ENCODE measurements at places on chromosomes 1 and 21.

DNA sequence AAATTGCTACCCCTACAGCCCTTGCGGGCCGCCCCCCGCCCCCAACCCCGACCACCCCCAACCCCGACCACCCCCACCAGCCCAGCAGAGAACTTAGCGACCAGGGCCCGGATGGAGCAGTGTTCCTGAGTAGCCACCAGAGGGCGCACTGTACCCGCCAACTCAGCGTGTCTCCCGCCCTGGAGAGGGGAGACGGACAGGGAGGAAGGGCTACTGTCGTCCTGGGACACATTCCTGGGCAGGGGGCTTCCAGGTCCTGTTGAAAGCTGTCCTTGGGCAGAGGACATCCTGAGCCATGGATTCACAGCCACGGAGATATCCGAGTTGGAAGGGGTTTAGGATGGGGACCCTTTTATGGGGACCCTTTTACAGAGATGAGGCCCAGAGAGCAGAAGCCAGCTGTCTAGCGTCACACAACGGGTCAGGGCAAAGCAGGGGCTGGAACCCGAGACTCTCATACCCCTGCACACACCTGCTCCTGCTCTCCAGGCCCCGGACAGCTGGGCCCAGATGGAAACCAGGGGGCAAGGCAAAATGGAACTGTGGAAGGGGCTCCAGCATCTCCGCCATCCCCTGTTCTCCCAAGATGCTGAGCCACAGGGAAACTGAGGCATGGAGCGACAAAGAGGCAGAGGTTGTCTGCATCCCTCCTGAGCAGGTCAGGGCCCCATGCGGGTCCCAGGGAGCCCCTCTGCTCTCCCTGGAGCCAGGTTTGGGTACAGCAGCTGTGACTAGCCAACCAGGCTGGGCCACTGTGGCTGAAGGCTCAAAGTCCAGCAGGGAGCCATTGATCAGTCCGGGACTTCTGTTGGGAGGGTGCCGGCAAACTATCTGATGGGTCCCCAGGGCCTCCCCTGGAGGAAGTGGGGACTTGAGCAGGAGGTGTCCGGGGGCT lies 25.0 kb upstream of the LAPTM5 start:
- DNase-seq: no peak

DNA sequence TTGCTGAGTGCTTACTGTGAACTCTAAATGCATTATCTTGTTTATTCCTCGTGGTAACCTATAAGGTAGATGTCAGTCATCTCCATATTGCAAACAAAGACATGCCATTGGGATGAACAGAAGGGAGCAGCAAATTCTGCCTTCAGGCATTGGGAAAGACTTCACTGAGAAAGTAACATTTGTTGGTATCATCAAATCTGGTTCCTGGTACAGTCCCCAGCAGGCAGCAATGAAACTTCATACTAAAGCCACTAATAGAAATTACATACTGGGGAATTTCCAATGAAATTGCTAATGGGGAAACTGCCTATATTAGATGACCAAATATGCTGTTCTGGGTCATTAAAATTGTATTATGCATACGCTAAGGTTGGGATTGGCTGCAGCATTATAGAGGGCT lies 47.3 kb upstream of the ST6GALNAC5 start:
- no peak for DNase-seq

- no peak for DNase-seq
These were observed 66.1 kb downstream of the SKI start for GRCh38 chr1:2294033-2294724.

DNA sequence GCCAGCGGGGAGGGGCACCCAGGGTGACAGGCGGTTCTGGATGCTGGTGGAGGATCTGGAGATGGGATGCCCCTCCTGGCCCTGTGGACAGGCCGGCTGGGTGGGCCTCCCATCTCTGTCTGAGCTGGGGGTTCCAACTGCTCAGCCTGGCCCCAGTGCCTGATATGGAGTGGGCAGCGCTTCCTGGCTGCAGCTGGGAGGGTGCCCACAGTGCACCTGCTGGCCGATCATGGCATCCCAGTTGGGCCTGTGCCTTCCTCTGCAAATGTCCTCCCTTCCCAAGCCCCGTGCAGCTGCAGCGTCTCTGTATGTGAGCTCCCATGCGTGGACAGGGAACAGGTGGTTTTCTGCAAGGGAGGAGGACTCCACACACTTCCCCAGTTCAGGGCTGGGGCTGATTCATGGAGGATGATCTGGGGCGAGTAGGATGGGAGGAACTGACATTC lies 2.1 kb downstream of the PFKL start:
- no peak for DNase-seq

DNA sequence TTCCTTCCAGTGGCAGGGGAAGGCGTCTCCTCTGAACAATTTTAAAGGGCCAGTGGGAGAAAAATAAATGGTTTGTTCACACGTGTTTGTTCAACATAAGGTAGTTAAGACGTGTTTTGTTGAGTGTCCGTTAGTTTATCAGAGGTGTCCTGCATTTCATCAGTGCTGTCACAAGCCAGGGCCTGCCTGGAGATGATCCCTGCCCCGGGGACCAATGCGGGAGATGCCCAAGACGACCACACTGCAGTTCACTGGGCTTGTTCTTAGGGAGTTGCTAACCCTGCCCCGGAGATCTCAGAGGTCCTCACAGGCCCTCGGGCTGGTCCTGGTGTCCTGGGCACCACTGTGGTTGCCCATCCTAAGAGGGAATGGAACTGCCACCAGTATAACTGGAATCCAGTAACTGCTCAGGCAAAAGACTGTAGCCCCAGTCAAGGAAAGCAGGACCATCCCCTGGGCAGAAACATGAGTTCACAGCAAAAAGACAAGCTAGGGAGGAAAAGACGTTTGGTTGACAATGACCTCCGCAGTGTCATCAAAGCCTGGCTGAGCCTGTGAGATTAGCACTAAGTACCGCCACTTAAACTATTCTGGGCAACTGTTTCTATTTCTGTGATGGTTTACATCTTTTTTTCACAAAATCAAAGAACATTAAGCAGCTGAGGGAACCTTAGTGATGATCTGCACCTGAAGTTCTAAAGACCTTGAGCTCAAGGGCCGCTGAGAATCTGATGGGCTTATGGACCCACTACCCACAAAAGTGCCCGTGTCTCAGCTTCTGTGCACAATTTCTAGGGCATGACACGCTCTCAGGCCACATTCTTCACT lies 44.9 kb upstream of the LIN9 start:
- DNase-seq: no peak

- no peak for DNase-seq
These were observed 16.9 kb downstream of the TCEANC2 start for GRCh38 chr1:54070171-54070837.

DNA sequence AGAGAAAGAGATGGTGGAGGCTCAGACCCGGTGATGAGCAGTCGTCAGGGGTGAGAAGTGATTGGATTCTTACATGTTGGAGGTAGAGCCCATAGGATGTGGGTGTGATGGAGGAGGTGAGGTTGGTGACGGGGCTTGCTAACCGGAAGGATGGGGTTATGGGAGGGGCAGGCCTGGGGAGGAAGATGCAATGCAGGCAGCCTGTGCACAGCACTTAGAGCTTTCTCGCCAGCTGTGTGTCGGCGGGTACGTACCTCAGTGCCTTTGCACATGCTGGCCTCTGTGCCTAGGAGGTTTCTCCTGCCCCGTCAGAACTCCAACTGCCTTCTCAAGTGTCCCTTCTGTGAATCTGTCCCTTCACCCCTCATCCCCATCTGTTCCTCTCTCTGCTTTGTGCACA lies 2.9 kb upstream of the BSND start:
- no peak for DNase-seq

- no peak for DNase-seq
These were observed 102.0 kb downstream of the TGFB2 start for GRCh38 chr1:218447010-218447689.

- DNase-seq: no peak
These were observed 391.0 kb downstream of the OMA1 start for GRCh38 chr1:58155418-58156123.

- DNase-seq: no peak
These were observed 82.8 kb upstream of the LRRC8D start for GRCh38 chr1:89737985-89738510.

GRCh38 chr1:47951026-47951425 lies 46.2 kb downstream of the TRABD2B start:
- DNase-seq: no peak

DNA sequence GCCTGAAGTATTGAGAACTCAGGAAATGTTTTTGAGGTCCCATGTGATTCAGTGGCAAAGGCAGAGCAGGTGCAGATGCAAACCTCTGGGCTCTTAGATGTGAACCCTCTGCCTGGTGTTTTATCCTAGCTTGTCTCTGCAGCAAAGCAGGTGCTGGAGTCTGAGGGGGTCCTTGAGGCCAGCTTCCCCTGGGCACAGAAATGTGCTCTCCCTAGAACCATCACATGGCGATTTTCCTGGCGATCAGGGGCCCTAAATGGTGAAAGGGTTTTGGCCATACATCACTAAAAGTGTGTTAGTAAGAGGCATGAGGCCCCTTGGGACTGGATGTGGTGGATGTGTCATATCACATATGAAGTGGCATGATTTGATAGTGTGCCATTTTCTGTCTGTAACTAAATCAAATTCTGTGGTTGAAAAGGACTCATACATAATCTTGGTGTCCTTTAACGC lies 144.8 kb downstream of the ST6GALNAC3 start:
- no peak for DNase-seq

- DNase-seq: no peak
These were observed 397.4 kb downstream of the PTPRU start for GRCh38 chr1:29633771-29634170.

GRCh38 chr1:216927633-216928032 lies 204.4 kb upstream of the ESRRG start:
- no peak for DNase-seq

GRCh38 chr21:21713651-21714180 lies 715.5 kb downstream of the NCAM2 start:
- DNase-seq: no peak

GRCh38 chr1:108865316-108865910 lies 8.5 kb upstream of the AKNAD1 start:
- DNase-seq: no peak

DNA sequence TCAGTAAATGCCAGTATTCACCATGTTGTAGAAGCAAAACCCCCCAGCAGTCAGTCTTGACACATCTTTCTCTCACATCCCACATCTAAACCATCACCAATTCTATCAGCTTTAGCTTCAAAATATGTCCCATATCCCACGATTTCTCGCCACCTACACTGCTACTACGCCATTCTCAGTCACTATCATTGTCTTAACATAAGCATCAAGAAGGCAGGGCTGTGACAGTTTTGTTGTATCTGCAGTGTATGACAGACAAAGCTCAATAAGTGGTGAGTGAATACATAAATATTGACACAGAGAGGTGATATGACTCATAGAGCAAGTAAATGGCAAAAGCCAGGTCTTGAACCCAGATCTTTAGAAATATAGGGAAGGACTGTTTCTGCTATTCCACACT lies 59.9 kb downstream of the JAK1 start:
- DNase-seq: no peak

- DNase-seq: no peak
These were observed 48.2 kb downstream of the COQ8A start for GRCh38 chr1:226988334-226988666.

DNA sequence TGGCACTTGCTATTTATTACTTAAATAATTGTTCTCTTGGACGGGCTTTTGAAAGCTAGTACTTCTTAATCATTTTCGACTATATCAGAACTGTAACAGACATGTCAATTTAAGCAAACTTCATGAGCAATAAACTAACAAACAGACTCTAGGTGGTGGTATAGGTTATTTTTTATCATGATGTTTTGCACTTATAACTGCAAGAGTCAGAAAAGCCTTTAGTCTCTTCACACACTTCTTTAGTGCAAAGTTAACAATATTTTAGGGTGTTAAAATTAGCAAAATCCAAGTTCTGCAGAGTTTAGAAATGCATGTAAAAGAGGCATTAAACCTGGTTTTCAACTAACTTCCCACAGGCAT lies 2.2 kb downstream of the NRIP1 start:
- DNase-seq: no peak

GRCh38 chr1:219806020-219806419 lies 122.3 kb downstream of the SLC30A10 start:
- DNase-seq: no peak

- no peak for DNase-seq
These were observed 39.6 kb upstream of the GPR153 start for GRCh38 chr1:6300342-6301048.

DNA sequence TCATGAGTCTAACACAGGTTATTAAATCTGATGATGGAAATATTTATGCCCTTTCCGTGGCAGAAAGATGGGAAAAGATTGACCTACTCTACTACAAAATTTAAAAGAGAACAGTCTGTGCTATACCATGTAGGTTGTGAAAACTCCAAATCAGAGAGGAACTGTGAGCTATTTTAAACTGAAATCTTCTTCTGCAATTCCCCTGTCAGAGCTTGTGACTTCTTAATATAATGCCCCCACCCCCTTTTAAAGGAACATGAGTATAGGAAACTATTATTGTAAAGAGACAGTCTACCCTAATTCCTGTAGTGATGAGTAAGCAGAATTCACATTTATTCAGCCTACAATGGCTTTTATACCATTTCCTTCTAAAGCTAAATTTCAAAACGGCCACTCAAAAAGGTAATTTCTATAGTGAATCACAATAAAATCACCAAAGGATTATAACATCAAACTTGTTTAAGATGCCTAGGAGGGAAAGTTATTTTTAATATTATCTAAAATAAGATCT lies 11.7 kb downstream of the DSCAM start:
- DNase-seq: no peak

DNA sequence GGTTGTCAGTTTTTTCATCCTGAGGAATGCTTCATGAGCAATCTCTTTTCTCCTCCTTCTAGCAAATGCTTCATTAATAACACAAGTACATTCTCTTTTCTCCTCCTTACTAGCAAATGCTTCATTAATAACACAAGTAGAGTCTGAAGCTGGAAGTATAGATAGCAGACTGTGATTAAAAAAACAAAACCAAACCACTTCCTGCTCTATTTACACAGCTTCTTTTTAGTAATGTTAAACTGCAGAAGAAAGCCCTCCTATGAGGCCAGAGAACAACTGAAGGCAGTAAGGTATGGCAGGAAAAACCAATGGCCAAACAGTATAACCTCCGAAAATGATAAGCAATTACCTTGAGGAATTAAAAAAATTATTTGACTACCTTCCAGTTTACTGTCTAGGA lies 90.1 kb downstream of the ZSWIM5 start:
- no peak for DNase-seq

- DNase-seq: no peak
These were observed 547.7 kb downstream of the KCNT2 start for GRCh38 chr1:196060539-196060938.

GRCh38 chr21:36888466-36888865 lies 78.0 kb downstream of the HLCS start:
- DNase-seq: no peak

- no peak for DNase-seq
These were observed 1233.7 kb downstream of the PLA2G4A start for GRCh38 chr1:188062456-188062855.

GRCh38 chr1:110347182-110347893 lies 8.2 kb downstream of the RBM15 start:
- no peak for DNase-seq

DNA sequence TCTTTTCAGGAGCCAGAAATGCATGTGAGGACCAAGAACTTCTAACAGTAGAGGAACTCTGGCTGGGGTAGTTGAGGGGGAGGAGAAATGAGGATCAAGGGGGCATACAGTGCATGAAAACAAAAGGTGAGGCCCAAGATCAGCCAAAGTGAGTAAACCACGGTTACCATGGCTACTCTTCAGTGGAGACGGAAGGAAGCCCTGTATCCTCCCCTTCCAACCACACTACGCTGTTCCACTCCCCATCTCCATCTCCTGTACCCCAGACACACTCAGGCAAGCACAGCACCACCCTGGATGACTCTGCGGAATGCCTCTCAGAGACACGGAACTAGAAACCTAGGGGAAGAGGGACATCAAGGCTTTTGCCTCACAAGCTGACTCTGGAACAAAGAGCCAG lies 157.6 kb upstream of the CAMK1G start:
- no peak for DNase-seq

Measured in esophagus squamous epithelium (tissue), 5 donors.